ENCODE measurements at places on chromosomes 11 and 22.

DNA sequence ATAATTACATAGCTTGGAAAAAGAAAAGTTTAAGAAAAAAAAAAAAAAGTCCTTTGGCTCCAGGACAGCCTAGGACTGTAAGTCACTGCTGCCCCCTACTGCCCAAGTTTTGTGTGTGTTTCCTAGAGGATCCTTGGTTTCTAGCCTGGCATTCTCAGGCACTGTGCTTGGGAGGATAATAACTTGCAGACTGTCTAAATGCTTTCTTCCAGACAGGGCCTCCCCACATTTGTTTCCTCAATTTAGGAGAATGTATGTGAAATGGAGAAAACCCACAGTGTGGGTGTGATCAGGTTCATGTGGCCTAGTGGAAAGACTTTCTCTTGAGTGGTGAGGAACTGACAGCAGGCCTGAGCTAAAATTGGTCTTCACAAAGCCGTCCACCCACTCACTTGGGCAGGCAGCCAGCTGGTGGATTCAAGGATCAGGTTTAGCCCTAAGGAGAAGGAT is 191.0 kb downstream of the NAV2 start:
- DNase-seq = no peak

- DNase-seq = no peak
Observed at GRCh38 chr11:103676413-103676812, 360.0 kb upstream of the DDI1 start.

GRCh38 chr11:5847711-5848110 is 6.0 kb upstream of the OR52E6 start:
- DNase-seq = no peak

GRCh38 chr11:123509737-123510578 is 79.9 kb downstream of the GRAMD1B start:
- peak; percentile 53 for DNase-seq

DNA sequence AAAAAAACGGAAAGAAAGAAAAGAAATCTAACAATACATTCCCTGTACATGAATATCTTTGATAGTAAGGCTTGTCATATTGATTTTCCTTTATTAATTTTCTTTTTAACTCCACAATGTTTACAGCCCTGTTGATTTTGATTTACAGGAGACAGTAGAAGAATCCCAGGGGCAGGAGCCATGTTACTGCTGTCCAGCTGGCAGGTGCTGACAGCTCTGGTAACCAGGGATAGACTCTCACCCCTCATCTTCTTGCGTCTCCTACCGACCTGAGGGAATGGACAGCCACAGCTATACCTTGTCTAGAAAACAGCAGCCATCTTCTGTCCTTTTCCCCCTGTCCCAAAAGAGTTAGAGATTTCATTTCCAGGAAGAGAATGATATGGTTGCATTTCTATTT is 37.4 kb downstream of the PRDM10 start:
- no peak for DNase-seq

DNA sequence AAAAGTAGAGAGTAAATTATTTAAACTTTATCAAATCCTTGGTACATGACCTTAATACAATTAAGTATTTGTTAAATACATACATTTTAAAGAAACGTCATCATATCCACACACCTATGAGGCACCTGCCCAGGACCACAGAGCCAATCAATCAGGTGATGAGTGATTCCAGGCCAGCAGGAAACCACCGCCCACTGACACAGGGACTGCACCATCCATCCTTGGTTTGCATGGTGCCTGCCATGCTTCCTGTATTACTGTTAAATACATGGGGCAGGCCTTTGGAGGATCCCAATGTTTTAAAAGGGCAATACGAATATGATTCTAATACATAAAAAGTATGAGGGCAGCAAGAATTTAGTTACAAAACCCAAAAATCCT is 7.0 kb upstream of the TBC1D10A start:
- no peak for DNase-seq

- DNase-seq = no peak
Observed at GRCh38 chr22:25478528-25478927, 85.9 kb upstream of the GRK3 start.

GRCh38 chr11:1770528-1770927 is 6.8 kb upstream of the CTSD start:
- no peak for DNase-seq

DNA sequence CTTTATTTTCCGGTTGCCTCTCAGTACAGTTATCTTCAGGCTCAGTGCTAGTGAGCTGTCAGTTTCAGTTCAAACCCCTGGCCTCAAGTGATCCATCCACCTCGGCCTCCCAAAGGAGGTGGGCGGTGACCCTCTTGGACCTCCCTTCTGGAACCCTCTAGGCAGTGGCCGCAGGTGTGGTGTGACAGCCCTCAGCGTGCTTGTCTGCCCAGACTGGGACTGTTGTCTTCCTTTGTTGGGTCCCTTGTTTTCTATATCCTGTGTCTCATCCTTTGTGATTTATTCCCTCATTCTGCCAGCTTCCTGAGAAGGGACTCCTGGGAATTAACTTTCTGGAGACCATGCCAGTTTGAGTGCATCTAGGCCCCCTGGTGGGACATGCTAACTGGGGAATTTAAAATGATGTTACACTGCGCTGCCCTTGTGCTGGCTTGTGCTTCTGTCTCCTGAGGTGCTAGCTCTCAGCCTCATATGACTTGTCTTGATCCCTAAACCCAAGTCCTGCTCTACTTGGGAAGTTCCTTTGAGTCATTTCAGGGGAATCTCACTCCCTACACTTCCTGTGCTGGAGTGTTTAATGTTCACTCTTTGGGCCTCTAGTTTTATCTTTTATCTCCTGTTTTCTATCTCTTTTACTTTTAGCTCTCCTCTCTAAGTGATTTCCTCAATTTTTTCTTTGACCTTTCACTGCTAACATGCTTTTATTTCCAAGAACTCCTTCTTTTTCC is 19.4 kb downstream of the MED15 start:
- no peak for DNase-seq

DNA sequence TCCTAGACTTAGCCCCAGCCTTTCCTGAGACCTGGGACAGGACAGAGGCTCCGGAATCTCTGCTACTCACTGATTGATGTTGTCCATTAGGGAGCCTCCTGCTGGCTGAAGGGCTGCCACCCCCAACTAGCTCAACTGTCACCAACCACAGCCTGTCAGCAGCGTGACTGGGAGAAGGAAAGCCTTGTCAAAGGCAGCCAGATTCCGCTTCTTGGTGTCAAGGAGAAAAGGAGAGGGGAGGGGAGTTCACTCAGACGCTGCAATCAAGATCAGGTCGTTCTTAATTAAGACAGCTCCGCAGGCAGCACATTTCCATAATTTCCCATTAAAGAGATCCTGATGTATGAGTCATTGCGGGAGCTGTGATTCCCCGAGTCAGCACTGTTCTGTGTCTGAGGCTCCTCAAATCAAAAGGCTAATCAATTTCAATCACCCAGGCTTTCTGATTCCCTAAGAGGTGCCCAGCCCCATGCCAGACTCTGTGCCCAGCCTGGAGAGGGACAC is 152.8 kb upstream of the ZBED5 start:
- peak; percentile 29 for DNase-seq

DNA sequence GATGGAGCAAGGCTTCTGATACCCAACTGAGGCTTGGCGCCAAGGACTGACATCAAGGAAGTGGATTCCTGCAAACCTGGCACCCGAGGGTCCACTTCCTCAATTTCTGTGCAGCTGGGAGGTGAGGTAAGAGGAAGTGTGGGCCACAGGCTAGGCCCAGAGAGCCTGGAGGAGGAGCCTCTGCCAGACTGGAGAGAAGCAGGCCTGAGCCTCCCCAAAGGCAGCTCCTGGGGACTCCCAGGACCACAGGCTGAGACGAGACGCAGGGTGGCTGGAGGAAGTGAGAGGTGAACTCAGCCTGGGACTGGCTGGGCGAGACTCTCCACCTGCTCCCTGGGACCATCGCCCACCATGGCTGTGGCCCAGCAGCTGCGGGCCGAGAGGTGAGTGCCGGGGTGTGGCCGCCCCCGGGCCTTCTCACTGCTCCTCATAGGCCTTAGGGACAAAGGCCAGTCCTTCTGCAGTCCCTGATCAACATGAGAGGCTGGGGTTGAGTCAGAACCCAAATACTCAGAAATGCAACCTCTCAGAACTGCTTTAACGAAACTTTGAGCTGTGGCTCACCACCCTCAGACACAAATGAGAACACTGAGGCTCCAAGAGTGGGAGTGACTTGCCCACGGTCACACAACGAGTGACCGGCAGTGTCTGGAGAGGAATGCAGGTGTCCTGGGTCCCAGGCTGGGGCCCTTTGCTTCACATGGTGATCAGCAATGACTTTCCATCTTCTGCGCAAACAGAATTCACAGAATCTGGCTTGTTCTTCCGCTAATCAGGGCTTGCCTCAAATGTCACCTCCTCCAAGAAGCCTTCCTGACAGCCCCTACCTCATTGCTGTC is at the start of gene NCF4:
NCF4 (plus strand) TSS at position 186 of the 839 bp plus-strand sequence; CDS start at position 352, 166 bp downstream.
- DNase-seq = no peak

DNA sequence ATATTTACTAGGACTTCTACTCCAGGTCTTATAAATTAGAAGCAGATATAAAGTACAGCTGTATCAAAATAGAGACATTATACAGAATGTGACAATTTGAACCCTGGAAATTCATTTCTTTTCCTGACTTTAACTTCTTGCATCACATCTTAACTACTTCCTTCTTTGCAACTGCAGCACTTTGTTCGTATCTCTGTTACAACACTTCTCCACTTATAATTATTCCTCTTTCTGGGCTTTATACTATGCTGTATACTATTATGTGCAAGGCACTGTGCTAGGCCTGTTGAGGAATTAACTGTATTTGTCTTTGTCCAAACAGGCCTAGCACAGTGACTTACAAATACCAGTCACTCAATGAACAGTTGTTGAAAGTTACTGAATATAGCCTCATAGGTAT is 1.8 kb upstream of the SLC36A4 start:
- no peak for DNase-seq

GRCh38 chr11:68295271-68295670 is 17.1 kb upstream of the LRP5 start:
- no peak for DNase-seq

DNA sequence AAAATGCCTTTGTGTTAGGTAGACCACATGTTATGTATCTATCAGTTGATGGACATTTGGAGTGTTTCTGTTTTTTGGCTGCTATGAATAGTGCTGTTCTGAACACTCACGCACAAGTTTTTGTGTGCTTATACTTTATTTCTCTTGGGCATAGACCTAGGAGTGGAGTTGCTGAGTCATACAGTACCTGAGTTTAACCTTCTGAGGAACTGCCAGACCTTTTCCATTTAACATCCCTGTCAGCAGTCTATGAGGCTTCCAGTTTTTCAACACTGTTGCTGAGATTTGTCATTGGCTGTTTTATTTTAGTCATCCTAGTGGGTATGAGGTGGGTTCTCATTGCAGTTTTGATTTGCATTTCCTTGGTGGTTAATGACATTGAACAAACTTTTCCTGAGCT is 4.4 kb downstream of the CTTN start:
- no peak for DNase-seq

GRCh38 chr22:45994491-45995404 is 17.8 kb upstream of the WNT7B start:
- DNase-seq = peak; percentile 66

GRCh38 chr11:59842316-59842715 is 3.0 kb downstream of the CBLIF start:
- no peak for DNase-seq
